ENCODE measurements at places on chromosomes 2 and 18.

DNA sequence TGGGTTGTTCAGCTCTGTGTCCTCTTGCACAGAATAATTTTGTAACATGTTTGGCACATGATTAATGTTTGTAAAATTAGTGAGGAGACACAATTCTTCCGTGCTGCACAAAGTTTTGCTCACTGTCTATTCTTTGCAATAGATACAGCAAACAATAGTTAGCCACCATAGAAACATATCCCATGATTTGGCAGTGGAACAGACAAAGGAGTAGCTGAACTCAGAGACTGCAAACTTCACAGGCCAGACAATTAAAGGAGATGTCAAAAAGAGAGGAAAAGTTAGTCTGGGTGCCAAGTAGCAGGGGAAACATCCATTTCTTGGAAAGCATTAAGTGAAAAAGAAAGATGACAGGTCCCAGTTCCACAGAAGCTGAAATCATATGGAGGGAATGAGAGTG lies 267.4 kb upstream of the NRXN1 start:
- no peak for DNase-seq

- no peak for DNase-seq
Observed at GRCh38 chr18:39945076-39945475, 2010.0 kb upstream of the PIK3C3 start.

DNA sequence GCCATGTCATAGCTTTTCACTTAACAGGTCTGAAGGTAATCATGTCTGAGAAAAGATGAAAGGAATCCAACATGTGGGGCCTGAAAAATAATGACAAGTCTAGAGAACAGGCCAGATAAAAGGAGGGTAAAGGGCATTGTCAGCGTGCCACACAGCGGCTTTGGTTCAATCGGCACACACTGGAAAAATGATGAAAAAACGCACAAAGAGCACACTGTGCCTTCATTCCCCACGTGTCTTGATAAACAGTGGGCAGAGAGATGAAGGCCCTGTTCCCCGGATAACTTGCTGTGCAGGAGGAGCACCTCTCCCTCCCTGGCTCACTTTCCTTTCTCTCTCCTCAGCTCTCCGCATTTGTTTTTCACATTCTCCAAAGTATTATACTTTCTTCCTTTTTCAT lies 766.3 kb downstream of the TDRD15 start:
- DNase-seq = no peak

DNA sequence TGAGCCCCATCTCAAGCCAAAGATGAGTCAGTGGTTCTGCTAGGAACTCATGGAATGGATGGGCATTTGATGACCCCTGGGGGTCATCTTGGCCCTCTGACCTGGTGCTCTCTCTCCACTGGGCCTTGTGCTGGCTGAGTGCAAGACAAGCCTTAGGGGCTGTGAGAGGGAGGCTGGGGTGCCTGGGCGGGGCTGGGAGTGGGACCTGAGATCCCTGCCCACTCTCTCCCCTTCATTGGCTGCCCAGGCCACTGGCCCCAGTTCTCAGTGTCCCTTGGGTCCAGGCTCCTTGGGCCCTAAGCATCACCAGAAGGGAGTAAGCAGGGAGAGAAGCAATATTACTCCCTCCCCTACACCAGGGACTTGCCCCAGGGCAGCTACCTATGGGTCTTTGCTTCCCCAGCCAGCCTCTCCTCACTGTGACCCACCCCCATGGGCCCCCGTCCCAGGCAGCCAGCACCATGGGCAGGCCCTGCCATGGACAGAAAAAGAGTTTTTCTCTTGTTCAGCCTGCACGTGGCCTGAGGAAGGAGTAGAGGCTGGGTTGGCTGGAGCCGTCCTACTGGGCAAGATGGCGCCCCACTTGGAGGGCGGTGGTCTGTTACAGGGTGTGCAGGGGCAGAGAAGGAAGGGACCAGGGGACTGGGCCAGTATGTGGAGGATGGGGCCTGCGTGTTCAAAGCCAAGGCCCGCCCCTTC lies 33.6 kb downstream of the ATOH8 start:
- no peak for DNase-seq

Measured in CD4-positive, alpha-beta T cell treated with Interleukin-15 for 4 hours (primary cell).